ENCODE measurements at places on chromosomes 16 and 17.
A peak's percentile ranks its signal among the peaks of the same experiment; 100 is the strongest.

DNA sequence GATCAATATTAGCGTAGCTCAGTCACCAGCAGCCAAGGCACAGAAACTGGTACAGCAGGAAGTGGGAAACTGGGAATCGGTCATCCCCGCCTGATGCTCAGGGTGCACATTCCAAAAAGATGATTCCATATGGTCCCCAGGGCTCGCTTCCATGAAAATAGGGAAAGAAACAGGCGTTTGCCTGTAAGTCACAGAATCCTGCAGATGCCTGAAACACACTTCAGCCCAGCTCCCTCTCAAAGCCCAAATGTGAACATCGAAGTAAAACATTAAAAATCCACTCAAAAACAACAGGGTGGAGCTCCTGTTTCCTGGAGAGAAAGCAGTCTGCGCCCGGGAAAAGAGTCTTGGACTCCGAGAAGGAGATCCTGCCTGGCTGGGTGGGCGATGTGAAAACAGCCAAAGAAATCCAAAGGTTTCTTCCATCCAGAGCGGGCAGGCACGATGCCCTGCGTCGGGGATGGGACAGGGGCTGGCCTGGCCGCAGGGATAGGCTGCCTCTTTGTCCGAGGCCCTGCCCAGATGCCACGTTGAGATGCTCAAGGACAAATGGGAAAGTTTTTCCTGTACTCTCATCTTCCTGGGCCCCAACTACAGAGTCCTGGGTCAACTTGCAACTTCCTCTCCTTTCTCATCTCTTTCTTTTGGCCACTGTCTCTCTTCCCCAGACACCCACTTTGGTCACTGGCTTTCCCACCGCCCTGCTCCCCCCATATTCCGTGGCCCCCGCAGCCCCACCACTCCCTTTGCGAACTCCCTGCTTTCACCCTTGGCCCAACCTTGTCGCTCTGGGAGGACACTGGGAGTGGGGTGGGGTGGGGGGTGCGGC lies 743 bp downstream of the WIPI1 start:
- no peak for DNase-seq

- no peak for DNase-seq
These were observed 5.9 kb downstream of the ZDHHC7 start for GRCh38 chr16:85005285-85006069.

DNA sequence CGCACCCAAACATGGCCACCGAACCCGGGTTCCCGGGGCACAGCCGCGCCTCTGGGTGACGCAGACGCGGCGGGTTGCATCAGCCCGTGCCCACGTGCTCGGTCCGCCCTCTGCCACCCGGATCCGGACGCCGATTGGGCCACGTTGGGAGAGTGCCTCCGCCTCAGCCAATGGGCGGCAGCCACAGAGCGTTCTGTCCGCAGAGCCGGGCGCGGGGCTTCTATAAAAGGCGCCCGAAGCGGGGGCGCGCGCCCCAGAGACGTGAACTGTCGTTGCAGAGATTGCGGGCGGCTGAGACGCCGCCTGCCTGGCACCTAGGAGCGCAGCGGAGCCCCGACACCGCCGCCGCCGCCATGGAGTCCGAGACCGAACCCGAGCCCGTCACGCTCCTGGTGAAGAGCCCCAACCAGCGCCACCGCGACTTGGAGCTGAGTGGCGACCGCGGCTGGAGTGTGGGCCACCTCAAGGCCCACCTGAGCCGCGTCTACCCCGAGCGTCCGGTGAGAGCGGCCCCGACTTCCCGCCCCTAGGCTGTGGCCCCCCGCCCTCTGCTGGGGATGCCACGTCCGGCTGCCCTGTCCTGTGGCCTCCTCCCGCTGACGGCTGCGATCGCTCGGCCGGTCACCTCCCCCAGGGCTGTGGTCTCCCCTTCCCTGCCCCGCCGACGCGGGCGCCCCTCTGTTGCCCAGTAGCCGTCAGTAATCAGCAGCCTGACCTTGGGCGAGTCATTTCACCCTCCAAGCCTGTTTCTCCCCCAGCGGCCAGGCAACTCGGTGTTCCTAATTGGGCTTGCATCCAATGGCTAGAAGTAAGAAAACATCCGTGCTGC lies at the start of gene HERPUD1:
Gene HERPUD1, plus strand, starts transcription at position 251 of the 829 bp plus-strand sequence. Its CDS starts 103 bp downstream, at position 354.
- DNase-seq = peak; percentile 100

- no peak for DNase-seq
These were observed 442 bp downstream of the ABCC3 start for GRCh38 chr17:50634915-50635731.

DNA sequence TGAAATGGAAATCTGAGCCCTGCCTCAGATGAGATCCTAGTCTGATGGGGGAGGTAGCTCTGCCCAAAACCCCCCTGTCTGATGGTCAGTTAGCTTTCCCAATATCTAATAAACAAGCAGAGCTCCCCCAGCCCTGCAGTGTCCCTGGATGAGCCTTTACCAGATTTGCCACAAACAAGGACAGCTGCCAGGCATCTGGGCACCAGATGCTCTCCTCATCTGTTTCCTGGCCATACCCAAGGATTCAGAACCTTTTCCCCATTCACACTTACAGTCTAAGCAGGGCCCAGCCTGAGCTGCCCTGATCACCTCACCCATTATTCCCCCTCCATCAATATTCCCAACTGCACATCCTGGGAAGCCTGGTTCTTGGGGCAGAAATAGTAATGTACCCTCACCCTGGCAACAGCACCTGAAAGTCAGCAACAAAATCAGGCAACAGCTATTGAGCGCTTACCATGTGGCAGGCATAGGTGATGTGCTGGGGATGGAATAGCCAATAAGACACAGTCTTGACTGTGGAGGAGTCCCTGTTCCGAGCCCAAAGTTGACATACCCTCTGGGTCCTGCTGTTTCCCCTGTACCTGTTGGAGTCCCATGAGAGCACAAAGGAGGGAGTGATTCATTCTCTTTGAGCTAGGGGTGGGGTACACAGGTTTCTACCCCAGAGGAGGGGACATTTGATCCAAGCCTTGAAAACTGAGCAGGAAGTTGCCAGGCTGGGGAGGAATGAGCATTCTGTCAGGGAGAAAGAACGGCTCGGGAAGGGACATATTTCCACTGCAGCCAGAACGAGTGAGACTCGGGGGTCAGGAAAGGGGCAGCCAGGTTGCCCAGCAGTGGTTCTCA lies 147.4 kb downstream of the TMEM132E start:
- DNase-seq = no peak

DNA sequence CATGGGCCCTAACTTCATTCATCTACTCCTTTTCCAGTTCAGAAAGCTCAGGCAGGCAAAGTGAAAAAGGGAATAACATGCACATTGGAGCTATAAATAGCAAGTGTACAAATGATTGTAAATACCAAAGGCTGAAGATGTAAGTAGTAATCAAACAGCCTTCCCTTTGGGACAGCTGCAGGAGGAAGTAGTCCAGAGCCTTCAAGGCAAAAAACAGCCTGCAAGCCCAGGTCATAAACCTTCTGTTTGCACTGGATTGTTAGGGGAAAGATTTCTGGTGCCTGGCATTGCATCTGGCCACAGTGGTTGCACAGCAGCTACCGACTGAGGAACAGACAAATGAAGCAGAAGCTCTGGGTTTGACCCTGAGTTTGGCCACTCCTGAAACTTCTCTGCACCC lies 98.6 kb upstream of the PMFBP1 start:
- no peak for DNase-seq

DNA sequence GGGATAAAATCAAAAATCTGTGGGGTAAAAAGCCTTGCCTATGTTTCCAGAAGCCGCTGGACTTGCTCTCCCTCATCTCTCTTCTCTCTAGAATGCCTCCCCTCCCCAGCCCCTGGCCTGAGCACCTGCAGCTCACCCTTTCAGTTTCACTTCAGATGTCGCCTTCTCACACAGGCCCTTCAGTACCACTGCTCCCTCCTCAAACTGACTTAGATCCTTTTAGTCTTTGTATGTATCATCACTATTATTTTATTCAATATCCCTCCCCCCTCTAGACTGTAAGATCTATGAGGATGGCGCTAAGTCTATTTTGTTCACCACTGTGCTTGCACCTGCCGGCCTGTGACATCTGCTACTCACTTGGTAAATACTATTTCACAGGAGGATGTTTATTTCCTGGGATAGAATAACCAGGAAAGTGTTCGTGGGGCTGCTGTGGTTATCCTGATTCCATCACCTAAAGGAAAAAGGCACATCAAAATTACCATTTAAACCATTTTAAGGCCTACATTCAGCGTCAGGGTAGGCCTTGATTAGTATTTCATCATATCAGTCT lies 122.3 kb downstream of the MRTFB start:
- DNase-seq = peak; percentile 45

GRCh38 chr17:6591599-6592158 lies 35.3 kb upstream of the PITPNM3 start:
- DNase-seq = no peak

GRCh38 chr16:83878838-83879237 lies 20.1 kb upstream of the MLYCD start:
- no peak for DNase-seq

- no peak for DNase-seq
These were observed 2.5 kb downstream of the KRT32 start for GRCh38 chr17:41464682-41465081.

DNA sequence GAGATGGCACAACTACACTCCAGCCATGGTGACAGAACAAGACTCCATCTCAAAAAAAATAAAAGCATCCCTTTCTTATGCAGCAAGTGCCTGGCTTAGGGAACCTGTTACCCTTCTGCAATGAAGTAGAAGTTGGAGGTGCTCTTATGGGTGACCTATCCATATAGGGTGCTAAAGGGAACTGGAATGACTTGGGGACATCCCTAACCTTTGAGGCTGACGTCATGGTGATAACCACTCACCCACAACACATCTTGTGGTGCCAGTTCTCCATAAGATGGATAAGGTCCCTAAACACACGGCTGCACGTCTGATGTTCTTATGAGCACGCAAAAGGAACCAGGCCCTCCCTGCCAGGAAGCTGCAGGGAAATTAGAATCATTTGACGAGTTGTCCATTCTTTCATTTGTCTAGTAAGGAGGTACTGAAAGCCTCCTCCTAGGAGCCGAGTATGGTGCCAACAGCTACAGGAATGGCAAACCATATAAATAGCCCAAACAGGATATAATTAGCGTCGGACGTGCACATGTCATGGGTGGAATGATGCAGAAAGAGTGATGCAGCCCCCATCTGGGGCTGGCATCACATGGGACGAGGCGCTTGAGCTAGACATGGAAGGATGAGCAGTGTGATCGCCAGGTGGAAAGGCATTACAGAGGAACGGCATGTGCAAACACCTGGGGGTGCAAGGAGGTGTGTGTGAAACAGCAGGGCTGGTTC lies 52.5 kb downstream of the ARHGAP27 start:
- no peak for DNase-seq

GRCh38 chr16:27027971-27028370 lies 38.8 kb upstream of the C16orf82 start:
- no peak for DNase-seq

GRCh38 chr16:71919035-71919434 lies 23.7 kb downstream of the IST1 start:
- DNase-seq = no peak

GRCh38 chr16:78452025-78452555 lies 352.6 kb downstream of the WWOX start:
- no peak for DNase-seq

- DNase-seq = no peak
These were observed 196.4 kb upstream of the KCNJ16 start for GRCh38 chr17:69878661-69879060.

DNA sequence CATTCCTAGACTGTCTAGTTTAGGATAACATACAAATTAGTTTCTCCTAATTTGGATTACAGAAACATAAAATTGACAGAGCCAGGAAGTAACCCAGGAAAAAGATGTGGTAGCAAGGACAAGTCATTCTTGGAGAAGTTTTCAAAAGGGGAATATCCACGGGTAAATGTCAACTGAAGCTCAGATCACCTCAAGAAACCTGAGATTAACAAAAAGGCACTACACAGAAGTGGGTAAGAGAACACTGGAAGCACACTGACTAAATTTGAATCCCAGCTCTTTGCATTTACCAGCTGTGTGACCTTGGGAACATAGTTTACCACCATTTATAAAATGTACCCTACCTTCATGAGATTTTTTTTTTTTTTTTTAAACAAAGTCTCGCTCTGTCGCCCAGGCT lies 39.4 kb downstream of the TRAF4 start:
- DNase-seq = no peak

- DNase-seq = peak; percentile 74
These were observed 120.9 kb downstream of the METRNL start for GRCh38 chr17:83200231-83200699.

- DNase-seq = no peak
These were observed 474 bp downstream of the CLN3 start for GRCh38 chr16:28491230-28491969.

DNA sequence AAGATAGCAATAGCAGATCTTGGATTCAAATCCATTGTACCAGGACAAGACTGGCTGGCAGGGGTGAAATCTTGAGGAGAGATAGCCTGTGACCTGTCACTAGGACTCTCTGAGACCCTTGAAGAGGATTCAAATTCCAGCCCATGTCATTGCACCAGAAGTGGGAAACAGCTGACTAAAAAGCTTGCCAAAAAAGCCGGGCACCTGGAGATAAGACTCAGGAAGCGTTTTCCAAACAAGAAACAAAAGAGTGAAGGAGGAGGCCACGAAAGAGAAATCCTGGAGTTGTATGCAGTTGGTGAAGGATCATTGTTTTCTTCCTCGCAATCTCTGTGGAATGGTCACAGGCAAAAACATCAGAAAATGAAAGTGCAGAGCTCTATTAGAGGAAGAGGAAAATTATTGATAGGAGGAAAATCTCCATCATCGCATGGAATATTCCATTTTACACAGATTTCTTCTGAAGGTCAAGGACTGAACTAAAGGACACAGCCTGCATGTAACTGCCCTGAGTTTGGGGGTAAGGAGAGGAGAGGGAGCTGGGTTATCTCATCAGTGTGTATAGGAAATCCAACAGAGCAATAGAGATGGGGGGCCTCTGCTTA lies 9.0 kb upstream of the WSB1 start:
- DNase-seq = no peak

- DNase-seq = no peak
These were observed 88.3 kb downstream of the TMEM132E start for GRCh38 chr17:34667656-34668055.

- no peak for DNase-seq
These were observed 151.7 kb downstream of the CPPED1 start for GRCh38 chr16:12651765-12652512.

DNA sequence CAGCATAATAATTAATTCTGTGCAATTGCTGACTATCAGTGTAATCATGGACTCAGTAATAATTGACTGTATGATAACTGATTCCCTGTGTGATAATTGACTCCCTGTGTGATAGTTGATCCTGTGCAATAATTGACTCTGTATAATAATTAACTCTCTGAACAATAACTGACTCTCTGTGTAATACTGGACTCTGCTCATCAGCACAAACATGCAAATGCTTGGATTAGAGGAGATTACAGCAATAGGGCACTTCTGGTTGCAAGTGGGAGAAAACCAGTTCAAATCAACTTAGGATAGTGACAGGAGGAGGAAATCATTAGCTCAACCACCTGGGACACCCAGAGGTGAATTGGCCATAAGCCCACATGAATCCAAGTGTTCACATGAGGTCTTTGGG lies 582.1 kb downstream of the RBFOX1 start:
- DNase-seq = no peak

GRCh38 chr16:17070882-17071592 lies 399.7 kb downstream of the XYLT1 start:
- peak; percentile 84 for DNase-seq

- DNase-seq = no peak
These were observed 498 bp downstream of the IGFALS start for GRCh38 chr16:1792836-1793577.
